Right ventricle myocardium inferior (tissue), 1 donor: ENCODE measurements at places on chromosomes 1 and 21.
A peak's percentile ranks its signal among the peaks of the same experiment; 100 is the strongest.

DNA sequence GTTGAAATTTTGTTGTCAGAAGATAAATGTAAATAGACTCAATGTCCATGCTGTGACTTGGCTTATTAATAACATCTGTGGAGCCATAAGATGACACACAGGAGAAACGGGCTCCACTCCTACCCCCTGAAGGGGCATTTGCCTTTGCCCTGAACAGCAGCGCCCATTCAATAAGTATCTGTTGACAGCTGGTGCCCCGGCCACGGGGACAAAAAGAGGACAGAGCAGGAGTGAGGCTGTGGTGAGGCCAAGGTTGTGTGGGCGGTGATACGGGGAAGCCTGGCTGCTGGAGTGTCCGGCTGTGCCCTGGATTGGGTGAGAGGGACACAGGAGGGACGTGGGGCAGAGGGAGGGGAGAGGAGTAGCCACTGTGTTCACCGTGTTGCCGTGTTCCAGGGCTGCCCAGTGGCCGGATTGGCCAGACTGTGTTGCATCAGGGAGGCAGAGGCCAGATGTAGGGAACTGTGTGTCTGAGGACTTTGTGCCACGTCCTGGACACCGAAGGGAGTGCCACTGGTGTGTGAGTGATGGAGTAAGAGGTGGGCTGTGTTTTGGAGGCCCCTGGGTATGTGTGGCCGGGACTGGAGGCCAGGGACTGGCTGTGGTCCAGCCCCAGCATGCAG is 15.1 kb downstream of the PRMT2 start:
- DNase-seq, result peak; percentile 71

DNA sequence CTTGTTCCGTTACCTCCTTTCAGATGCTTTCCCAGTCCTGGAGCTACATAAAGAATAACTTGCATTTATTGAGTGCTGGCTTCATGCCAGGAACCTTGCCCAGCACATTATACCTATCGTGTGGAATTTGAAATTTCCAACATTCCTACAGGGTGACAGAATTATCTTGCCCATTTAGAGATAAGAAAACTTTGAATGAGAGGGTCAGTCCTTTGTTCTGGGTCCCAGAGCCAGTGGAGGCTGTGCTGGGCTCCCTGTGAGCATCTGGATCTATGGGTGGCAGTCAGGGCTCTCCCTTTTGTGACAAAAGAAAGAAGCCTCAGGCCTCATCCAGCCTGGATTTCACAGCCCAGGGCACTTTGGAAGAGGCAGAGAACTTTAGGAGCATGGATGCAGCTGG is 3.2 kb downstream of the GSTM4 start:
- DNase-seq, result no peak

GRCh38 chr1:119631433-119632102 is 16.5 kb downstream of the ZNF697 start:
- DNase-seq, result peak; percentile 95

- no peak for DNase-seq
Observed at GRCh38 chr1:245255783-245256182, 101.0 kb downstream of the KIF26B start.

GRCh38 chr1:27594564-27595510 is 9.1 kb downstream of the AHDC1 start:
- no peak for DNase-seq

- no peak for DNase-seq
Observed at GRCh38 chr1:165073185-165074007, 283.1 kb downstream of the LMX1A start.

- no peak for DNase-seq
Observed at GRCh38 chr1:82978461-82979324, 1020.2 kb downstream of the TTLL7 start.

- no peak for DNase-seq
Observed at GRCh38 chr1:61469365-61469764, 255.6 kb downstream of the TM2D1 start.

GRCh38 chr1:163632269-163632668 is 310.5 kb downstream of the NUF2 start:
- DNase-seq, result no peak

GRCh38 chr1:177848577-177848976 is 121.3 kb downstream of the SEC16B start:
- DNase-seq, result no peak

- DNase-seq, result no peak
Observed at GRCh38 chr1:107867422-107867821, 97.6 kb downstream of the VAV3 start.

DNA sequence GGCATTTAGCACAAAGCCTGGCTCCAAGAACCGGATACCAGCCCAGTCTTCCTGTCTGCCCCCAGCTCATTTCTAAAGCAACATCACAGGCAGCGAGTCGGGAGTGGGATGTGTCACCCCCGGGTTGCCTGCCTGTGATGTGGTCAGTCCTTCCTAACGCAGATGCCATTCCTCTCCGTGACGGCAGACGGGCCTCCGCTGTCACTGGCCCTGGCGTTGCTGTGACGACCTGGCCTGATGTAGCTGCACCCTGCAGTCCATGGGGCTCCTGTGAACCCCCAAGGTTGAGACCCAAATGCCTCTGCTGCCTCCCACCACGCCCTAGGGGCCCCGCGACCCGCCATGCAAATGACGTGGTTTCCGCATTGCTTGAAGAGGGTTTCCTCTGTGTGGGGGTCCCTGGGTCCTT is 12.3 kb downstream of the TNFRSF1B start:
- peak; percentile 68 for DNase-seq

DNA sequence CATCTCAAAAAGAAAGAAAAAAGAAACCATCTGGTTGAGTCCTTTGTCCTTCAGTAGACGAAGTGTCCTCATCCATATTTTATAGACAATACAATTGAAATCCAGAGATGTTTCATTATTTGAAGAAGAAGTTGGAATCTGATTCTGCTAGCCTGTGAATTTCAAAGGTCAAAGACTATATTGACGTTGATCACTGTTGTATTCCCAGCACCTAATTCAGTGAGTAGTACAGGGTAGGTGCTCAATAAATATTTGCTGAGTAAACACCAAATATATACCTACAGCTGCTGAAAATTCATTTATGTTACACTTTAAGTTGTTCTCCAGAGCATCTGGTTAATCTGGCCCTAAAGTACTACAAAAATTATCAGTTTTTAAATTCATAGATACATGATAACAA is 135.2 kb downstream of the CACNA1E start:
- DNase-seq, result no peak

- no peak for DNase-seq
Observed at GRCh38 chr1:192826791-192827546, 18.1 kb downstream of the RGS2 start.

DNA sequence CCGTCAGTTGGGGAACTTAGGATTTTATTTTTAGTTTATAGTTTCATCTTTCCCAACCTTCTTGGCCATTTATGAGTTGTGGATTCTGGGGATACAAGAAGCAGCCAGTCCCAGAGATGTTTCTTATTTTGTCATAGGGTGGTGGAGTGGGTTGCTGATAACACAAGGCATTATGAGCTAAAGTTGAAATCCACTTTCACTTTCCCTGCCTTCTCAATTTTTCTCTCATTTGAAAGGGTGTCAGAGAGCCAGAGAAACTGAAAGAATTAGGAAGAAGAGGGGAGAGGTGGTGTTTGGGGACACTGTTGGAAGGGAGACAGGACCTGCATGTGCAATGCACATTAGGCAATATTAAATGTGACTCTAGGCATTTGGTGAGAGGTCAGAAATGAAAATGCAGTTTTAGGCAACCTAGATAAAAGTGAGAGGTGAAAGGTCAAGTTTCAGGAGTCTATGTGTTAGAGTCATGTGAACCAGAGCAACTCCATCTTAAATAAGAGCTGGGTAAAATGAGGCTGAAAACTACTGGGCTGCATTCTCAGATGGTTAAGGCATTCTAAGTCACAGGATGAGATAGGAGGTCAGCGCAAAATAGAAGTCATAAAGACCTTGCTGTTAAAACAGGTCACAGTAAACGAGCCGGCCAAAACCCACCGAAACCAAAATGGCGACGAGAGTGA is 71.1 kb upstream of the F3 start:
- DNase-seq, result no peak

- DNase-seq, result no peak
Observed at GRCh38 chr1:162678439-162678838, 46.2 kb downstream of the DDR2 start.

GRCh38 chr1:31792541-31792940 is 23.3 kb downstream of the SPOCD1 start:
- DNase-seq, result no peak

GRCh38 chr1:39727221-39727931 is 11.3 kb upstream of the PPIE start:
- DNase-seq, result no peak

DNA sequence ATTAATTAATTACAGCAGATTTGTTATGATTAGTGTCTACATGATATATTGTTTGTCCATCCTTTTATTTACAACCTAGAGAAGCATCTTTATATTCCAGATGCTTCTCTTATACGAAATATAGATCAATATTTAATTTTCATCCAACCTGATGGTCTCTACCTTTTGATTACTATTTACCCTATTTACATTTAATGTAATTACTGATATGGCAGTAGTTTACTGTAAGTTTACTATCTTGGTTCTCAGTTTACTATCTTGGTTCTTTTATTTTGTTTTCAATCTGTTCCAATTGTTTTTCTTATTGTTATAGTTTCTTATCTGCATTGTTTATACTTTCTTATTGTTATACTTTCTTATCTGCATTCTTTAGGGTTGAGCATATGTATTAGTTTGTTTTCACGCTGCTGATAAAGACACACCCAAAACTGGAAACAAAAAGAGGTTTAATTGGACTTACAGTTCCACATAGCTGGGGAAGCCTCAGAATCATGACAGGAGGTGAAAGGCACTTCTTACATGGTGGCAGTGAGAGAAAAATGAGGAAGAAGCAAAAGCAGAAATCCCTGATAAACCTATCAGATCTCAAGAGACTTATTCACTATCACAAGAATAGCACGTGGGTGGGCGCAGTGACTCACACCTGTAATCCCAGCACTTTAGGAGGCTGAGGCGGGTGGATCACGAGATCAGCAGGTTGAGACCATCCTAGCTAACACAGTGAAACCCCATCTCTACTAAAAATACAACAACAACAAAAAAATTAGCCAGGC is 28.9 kb downstream of the FAF1 start:
- DNase-seq, result no peak

GRCh38 chr1:172041742-172042141 is 200.4 kb downstream of the DNM3 start:
- no peak for DNase-seq
